ENCODE measurements at places on chromosomes 11 and 22. TPM values are rescaled to one million over a fixed set of nuclear protein-coding genes. Genes with fewer than 3 reads are reported as not detected.
A peak's percentile ranks its signal among the peaks of the same experiment; 100 is the strongest.

DNA sequence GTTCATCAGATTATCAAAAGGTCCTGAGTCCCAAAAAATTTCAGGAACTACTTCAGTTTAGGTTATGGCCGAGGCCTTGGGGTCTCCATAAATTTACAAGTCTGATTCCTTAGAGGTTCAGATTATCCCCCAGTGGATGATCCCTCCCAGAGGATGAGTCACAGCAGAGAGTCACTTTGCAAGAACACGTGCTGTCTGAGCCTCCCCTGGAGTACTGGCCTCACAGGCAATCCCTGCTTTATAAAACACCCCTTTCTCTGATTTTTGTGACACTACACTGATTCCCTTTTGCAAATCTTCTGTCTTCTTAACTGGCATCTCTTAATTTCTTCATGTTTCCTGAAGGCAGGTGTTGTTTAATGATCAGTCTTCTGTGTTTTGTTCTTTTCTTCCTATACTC, 45.3 kb downstream of the CCDC34 start:
- DNase-seq = peak; percentile 31

GRCh38 chr11:70399681-70400112, 1.4 kb downstream of the CTTN start:
- DNase-seq = peak; percentile 89

- peak; percentile 38 for DNase-seq
These were observed 639 bp downstream of the CRY2 start for GRCh38 chr11:45847911-45848316.

DNA sequence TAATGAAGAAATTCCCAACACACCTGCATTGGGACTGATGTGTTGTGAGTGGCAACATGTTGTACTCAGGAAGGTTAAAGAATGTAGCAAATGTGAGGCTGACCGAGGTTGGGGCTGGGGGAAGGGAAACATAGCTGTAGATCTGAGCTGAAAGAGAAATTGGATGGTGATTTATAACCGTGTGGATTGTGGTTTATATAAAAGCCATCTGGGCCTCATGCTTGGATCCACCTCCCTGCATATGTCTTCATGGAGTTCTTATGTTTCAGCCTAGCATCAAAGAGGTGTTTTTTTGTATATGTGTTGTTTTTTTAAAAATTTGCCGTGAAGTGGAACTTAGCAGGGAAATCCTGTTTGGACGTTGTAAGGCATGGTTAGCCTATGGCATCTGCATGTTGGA, 141.3 kb downstream of the NAV2 start:
- no peak for DNase-seq

- no peak for DNase-seq
These were observed 50.4 kb downstream of the DBX1 start for GRCh38 chr11:20109731-20110445.

- DNase-seq = no peak
These were observed 225.3 kb downstream of the ADAMTS15 start for GRCh38 chr11:130673698-130674097.

- DNase-seq = peak; percentile 74
These were observed at the start of gene APOL1 for GRCh38 chr22:36252754-36253522. APOL1 (plus strand) TSS chr22:36253133; CDS start chr22:36254956, 1,823 bp downstream.

DNA sequence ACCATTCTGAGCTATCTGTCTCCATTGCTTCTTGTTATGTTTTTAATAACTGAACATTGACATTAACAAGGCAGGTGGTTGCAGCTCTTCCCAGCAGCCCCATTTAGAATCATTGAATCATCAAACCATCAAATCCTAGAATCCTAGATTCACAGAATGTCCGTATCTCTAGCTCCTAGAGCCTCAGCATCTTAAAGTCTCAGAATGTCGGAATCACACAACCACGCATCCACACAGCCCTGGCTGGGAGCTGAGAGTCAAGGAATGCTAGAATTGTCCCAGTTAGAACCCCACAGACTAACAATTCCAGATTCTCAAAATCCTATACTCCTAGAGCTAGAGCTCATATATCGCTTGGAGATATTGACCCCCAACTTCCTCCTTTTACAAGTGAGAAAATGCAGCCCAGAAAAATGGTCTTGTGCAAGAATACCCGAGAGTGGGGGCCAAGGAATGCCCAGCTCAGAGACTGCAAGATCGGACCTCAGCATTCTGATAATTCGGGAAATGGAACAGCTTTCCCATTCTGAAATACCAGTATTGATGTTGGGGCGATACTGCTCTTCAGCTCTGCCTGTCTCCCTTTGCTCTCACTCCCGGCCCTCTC, 38.8 kb downstream of the PDE2A start:
- DNase-seq = no peak

GRCh38 chr11:86162239-86162638, 82.3 kb upstream of the EED start:
- no peak for DNase-seq

DNA sequence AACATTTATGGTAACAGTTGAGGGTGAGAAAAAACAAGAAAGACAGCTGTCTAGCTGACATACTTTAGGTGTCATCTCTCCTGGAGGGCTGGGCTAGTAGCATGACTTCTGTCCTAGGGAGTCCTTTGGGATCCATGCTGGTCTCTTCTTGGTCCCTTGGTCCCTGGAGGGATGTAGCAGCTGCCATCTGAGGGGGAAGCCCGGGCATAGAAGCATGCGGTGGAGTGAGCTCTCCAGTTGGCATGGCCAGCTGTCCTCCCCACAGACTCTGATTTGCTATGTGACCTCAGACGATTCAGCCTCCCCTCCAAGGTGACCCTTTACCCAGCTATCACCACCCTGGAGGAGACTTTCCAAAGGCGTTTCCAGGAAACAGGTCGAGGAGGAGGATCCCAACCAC, 28.7 kb downstream of the POU2F3 start:
- DNase-seq = no peak

GRCh38 chr11:87290304-87290922, 252.7 kb downstream of the TMEM135 start:
- no peak for DNase-seq

DNA sequence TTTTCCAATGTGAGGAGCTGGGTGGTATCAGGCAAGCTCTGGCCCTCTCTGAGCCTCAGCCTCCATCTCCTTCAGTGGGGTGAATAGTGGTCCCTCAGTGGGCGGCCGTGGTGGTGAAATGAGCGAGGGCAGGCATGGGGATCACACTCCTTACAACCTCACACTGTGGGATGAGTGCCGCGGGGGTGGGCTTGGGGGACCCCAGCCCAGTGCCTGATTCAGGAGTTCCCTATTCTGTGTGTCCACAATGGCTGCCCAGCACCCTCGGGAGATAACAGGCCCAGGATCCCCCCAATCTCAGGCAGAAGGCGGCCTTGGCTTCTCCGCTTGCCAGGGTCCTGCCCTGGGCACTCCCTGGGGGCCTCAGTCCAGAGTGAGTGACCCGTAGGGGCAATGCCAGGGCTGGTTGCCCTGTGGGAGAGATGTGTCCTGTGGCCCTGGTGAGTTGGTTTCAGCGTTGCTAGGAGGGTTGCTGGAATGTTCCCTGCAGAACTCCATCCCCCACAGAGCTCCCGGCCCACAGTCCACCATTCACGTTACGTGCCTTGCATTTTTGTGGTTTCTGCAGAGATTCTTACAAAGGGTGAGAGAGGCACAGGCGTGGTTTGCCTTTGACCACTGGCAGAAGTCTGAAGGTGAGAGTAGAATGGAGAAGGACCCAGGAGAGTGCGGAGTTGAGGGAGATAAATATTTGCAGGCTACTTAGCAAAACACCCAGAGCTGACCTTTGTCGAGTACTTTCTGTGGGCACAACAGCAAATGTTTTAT, 2.9 kb downstream of the ALDH3B1 start:
- peak; percentile 91 for DNase-seq

DNA sequence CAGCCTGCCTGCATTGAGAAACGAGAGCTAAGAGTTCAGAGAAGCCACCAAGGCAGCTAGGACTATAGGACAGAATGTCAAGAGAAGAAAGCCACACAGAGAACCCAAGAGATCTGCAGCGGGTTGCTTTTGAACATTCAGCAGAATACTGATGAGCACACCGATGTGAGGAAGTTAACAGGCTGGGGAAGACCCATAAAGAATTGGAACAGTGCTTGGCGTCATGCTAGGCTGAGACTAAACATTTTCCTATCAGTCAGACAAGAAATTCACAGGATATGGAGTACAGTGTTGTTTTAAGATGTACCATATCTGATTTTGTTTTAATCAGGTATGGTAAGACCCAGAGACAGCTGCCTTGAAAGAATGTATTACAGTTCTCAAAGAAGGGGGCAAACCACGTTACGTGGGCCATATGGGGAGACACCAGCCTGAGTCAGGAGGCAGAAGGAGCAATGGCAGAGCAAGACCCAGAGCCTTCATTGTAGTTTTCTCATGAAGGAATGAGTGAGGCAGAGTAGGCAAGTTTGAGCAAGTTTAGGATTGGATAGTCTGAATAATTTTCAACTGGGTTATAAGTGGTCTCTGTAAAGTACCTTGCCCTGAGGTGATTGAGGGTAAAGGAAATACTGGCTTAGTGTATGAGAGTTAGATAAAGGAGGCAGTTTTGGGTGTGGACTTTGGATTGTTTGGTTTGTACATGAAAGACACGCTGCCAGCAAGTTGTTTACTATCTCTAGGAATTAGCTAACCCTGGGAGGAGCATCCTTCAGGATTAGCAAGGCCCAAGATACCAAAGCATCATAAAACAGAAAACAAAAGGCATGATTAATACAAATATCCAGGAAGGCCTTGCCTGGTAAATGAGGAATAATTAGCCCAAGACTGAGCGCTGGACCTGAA, 14.3 kb downstream of the LRRC75B start:
- DNase-seq = no peak

DNA sequence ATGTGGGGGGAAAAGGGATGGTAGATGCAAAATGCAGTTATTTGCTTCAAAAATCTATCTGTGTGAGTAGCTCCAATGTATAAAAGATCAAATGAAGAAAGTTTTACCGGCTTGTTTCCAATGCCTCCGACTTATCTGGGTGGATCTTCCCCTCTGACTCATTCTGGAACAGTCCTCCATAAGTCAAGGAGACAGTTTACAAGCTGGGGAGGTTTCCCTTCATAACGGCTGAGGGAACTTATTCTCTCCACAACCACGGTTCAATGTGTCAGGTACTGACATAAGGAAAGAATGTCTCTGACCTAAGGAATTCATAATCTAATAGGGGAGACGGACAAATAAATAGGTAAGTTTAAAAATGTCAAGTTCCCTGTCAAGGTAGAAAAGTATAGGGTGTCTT, 49.7 kb upstream of the BIRC3 start:
- no peak for DNase-seq

- no peak for DNase-seq
These were observed 8.9 kb downstream of the RASGRP2 start for GRCh38 chr11:64734811-64735724.

GRCh38 chr11:19079643-19080440, 19.3 kb upstream of the MRGPRX2 start:
- peak; percentile 70 for DNase-seq

GRCh38 chr11:60838132-60838531, 3.8 kb upstream of the CCDC86 start:
- DNase-seq = no peak

DNA sequence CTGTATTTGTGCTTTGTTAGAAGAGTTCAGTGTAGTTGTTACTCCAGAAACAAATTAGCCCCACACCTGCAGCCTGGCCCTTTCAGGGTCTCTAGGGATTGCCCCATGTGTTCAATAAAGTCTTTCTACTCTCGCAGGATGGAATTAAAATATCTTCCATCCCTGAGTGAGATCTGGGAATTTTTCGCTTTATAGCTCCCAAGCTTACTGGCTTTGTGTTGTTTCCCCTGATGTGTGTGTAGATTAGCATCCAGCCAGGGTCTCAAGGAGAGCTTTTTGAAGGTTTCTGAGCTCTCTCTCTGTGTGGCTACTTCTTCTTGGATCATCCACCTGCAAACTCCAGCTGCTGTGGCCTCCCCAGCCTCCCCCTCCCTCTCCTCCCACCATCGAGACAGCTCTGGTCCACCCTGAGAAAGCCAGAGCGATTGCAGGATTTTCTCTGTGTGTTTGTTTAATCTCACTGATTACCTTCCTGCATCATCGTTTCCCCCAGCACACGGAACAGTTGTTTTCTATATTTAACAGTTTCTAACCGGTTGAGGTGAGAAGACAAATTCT, 553.5 kb downstream of the TBC1D22A start:
- no peak for DNase-seq

DNA sequence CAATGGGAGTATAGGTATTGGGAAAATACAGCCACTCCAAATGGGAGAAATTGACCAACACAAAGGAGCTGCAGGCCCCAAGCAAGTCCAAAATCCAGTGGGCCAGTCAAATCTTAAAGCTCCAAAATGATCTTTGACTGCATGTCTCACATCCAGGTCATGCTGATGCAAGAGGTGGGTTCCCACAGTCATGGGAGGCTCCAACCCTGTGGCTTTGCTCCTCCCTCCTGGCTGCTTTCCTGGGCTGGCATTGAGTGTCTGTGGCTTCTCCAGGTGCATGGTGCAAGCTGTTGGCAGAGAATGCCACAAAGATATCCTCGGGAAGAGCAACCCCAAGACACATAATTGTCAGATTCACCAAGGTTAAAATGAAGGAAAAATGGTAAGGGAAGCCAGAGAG, 80.8 kb downstream of the IGLL5 start:
- DNase-seq = no peak

GRCh38 chr22:44349594-44349993, 36.8 kb upstream of the SHISAL1 start:
- DNase-seq = no peak

GRCh38 chr11:118572981-118573550, 857 bp downstream of the ARCN1 start:
- DNase-seq = no peak

- DNase-seq = no peak
These were observed 2.4 kb upstream of the RBM14 start for GRCh38 chr11:66614073-66614472.

GRCh38 chr11:96134602-96135001, 208.4 kb downstream of the MAML2 start:
- DNase-seq = no peak

DNA sequence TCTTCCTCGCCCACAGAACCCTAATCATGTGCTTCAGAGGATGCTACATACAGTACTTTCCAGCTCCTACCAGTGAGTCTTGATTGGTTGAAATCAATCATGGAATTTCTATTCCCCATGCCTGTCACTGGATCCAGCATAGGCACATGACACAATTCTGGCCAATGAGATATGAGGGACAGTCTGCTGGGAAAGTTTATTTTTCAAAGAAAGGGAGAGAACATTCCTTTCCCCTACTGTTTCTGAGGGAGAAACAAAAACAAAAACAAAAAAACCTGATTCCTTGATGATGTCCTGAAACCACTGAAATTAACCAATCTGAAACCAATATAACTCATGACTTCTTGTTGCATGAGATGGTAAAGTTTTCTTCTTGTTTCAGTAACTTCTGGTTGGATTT, 3.3 kb upstream of the RCN1 start:
- no peak for DNase-seq

GRCh38 chr11:32829680-32830412, at the start of gene PRRG4:
PRRG4 (plus strand) TSS chr11:32829927; CDS start chr11:32830530, 603 bp downstream.
- peak; percentile 88 for DNase-seq

The SPDYC gene
- not detected for total RNA-seq

The TBCEL gene
- 0.88 TPM for total RNA-seq

The RIMBP3B gene
- total RNA-seq = 0.17 TPM

The TRPM5 gene
- not detected for total RNA-seq

The MS4A4A gene
- total RNA-seq = not detected

The DLG2 gene
- 0.73 TPM for total RNA-seq

The ANGPTL5 gene
- total RNA-seq = not detected

The C22orf15 gene
- total RNA-seq = not detected

The LRFN4 gene
- 30.3 TPM for total RNA-seq

The RASSF7 gene
- total RNA-seq = 93.3 TPM

The OR6A2 gene
- total RNA-seq = 0.09 TPM

The THRSP gene
- total RNA-seq = not detected
